ENCODE measurements at places on chromosomes 5 and 9. TPM values are rescaled to one million over a fixed set of nuclear protein-coding genes. Genes with fewer than 3 reads are reported as not detected.

- no peaks in the 10 kb centered on the region for H3K36me3 ChIP-seq
- H3K27ac ChIP-seq: no peak overlapping the region
- no peak for DNase-seq
- no peaks in the 10 kb centered on the region for H3K4me1 ChIP-seq
- no peak overlapping the region for H3K4me3 ChIP-seq
- H3K27me3 ChIP-seq: no peaks in the 10 kb centered on the region
Measured at GRCh38 chr5:82873452-82873851, 203.7 kb downstream of the TMEM167A start.

- DNase-seq: peak; percentile 78
- no peak overlapping the region for H3K27ac ChIP-seq
- no peaks in the 10 kb centered on the region for H3K4me1 ChIP-seq
Measured at GRCh38 chr5:94849821-94850736, 231.6 kb downstream of the SLF1 start.

DNA sequence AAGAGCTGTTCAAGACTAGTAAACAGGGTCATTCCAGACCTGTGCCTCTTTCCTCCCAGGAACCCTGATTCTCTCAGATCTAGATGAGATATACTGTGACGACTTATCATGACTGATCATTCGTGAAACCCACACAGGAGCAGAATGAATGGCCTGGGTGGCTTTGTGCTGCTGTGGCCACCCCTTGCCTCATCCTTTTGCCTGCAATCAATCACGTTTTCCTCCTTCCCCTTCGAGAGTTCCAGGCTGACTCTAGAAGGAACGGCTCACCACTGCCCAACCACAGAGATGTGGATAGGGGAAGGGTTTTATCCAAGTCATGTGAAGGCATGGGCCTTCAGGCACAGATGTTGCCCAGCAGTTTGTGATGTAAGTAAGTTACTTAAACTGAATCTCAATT is 5.8 kb downstream of the ANXA6 start:
- H3K36me3 ChIP-seq: peaks cover 4% of the 10 kb centered on the region
- H3K4me1 ChIP-seq: peaks cover 40% of the 10 kb centered on the region
- DNase-seq: peak; percentile 47
- no peak overlapping the region for H3K4me3 ChIP-seq
- H3K27me3 ChIP-seq: no peaks in the 10 kb centered on the region

- H3K27me3 ChIP-seq: no peaks in the 10 kb centered on the region
- DNase-seq: no peak
- H3K36me3 ChIP-seq: no peaks in the 10 kb centered on the region
- no peak overlapping the region for H3K27ac ChIP-seq
Measured at GRCh38 chr5:171966270-171966669, 40.2 kb downstream of the FBXW11 start.

- peak; percentile 32 for DNase-seq
- no peaks in the 10 kb centered on the region for H3K27me3 ChIP-seq
- H3K36me3 ChIP-seq: no peaks in the 10 kb centered on the region
Measured at GRCh38 chr9:108486831-108487230, 369.0 kb downstream of the ACTL7B start.

DNA sequence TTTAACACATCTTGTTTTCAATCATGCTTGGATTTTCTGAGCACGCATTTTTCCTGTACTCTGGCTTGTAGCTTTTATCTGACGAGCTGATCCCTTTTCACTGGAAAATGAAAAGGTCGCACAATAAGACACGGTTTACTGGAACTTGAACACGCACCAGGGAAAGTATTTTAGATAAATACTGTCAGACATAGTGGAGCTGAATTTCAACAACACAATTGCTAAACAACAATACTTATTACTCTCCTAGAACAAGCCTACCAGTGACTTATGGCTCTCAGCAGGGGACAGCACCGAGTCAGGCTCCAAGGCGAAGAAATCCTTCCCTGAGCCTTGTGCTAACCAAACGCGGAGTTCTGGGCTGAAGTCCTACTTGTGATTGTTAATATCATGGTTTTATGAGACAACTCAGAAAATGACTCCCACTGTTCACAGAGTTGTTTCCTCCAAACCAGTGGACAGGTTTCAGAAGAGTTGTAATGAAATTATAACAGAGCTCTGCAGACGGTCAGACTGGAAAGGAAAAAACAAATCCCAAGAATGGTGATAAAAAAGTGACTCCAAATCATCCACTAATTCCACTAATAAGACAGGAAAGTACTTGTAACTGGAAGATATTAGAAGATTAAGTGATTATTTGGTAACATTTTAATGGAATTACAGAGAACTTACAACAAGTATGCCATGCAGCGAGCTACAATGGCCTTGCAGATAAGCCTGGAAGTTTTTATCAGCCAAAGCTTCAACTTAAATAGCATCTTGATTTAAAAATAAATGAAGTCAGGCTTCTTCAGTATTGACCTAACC is 359.6 kb downstream of the EBF1 start:
- no peak overlapping the region for H3K4me3 ChIP-seq
- H3K4me1 ChIP-seq: no peaks in the 10 kb centered on the region
- no peak overlapping the region for H3K27ac ChIP-seq

DNA sequence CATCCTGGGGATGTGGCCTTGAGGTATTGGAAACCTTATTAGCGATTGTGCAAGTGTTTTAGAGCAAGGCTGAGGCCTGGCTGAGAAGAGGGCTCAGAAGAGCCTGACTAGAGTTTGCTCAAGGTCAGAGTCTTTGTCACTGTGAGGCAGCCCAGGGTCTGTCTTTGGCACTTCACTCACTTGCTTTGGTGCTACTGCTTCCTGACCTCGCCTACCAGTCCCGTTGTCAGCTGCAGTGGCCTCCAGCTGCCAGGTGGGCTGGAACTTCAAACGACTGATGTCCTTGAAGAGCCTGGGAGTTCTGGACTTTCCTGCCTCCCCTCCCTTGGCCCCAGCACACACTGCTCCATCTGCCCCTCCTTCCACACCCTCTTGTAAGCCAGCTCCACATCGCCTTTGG is 228.0 kb downstream of the SNX18 start:
- no peaks in the 10 kb centered on the region for H3K36me3 ChIP-seq
- DNase-seq: no peak
- peaks cover 22% of the 10 kb centered on the region for H3K4me1 ChIP-seq
- no peaks in the 10 kb centered on the region for H3K27me3 ChIP-seq
- H3K27ac ChIP-seq: peak overlapping the region; percentile 77

- no peak overlapping the region for H3K27ac ChIP-seq
- H3K4me3 ChIP-seq: no peak overlapping the region
- no peak for DNase-seq
- no peaks in the 10 kb centered on the region for H3K36me3 ChIP-seq
- no peaks in the 10 kb centered on the region for H3K27me3 ChIP-seq
Measured at GRCh38 chr5:6510132-6510531, 61.5 kb downstream of the UBE2QL1 start.

GRCh38 chr9:105262497-105262896 is 18.0 kb downstream of the SLC44A1 start:
- H3K4me1 ChIP-seq: no peaks in the 10 kb centered on the region
- H3K36me3 ChIP-seq: no peaks in the 10 kb centered on the region
- no peak for DNase-seq
- H3K27me3 ChIP-seq: no peaks in the 10 kb centered on the region

- H3K27ac ChIP-seq: peak overlapping the region; percentile 87
- H3K27me3 ChIP-seq: no peaks in the 10 kb centered on the region
- H3K4me1 ChIP-seq: peaks cover 15% of the 10 kb centered on the region
- H3K36me3 ChIP-seq: peaks cover 22% of the 10 kb centered on the region
- H3K4me3 ChIP-seq: peak overlapping the region; percentile 56
Measured at GRCh38 chr5:177302354-177303110, 987 bp downstream of the RAB24 start.

GRCh38 chr5:4640795-4641194 is 499.3 kb upstream of the ADAMTS16 start:
- peak; percentile 45 for DNase-seq
- no peak overlapping the region for H3K27ac ChIP-seq
- no peaks in the 10 kb centered on the region for H3K27me3 ChIP-seq
- no peak overlapping the region for H3K4me3 ChIP-seq
- H3K36me3 ChIP-seq: no peaks in the 10 kb centered on the region
- H3K4me1 ChIP-seq: no peaks in the 10 kb centered on the region

The PIK3R1 gene
- 36.3 TPM for total RNA-seq

The PDZD2 gene
- total RNA-seq: 0.33 TPM

DNA sequence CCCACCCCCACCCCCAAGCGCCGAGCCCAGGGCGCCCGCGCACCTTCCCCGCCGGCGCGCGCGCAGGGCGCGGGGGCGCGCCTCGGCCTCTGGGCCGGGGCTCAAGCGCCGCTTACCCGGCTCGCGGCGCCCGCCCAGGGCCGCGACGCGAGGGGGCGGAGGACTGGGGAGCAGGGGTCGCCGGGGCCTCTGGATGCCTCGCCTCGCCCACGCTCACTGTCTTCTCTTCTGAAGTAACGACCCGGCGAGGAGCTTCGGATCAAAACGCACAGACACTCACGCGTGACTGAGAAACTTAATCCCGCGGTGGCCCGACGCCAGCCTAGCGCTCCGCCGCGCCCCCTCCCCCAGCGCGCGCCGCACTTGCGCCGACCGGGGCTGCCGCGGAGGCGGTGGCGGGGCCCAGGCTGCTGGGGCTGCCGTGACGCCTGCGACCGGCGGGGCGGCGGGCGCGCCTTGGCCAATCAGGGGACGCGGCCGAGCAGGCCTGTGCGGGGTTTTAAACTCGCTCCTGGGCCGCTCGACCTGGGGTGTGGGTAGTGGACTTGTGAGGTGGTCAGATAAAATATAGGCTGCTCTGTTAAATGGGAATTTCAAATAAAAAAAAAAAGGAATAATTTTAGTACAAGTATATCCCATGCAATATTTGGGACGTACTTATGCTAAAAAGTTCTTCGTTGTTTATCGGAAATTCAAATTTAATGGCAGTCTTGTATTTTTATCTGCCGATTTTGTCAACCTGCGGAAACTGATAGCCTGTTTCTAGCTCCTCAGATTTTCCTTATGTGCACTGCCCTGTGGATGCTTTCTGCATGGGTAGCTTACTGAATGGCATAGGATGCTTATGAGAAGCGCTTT is at the start of gene MPDZ:
TSS of gene MPDZ (minus strand) at position 409 of the 858 bp plus-strand sequence. CDS start 29,377 bp downstream, outside the sequence.
- peaks cover 2% of the 10 kb centered on the region for H3K4me1 ChIP-seq
- H3K4me3 ChIP-seq: peak within 1 kb of the TSS; percentile 81
- no peaks in the 10 kb centered on the region for H3K27me3 ChIP-seq
- peak within 1 kb of the TSS; percentile 90 for H3K27ac ChIP-seq

The C6 gene
- total RNA-seq: 0.26 TPM

- no peaks in the 10 kb centered on the region for H3K36me3 ChIP-seq
- peaks cover 26% of the 10 kb centered on the region for H3K4me1 ChIP-seq
- H3K27me3 ChIP-seq: no peaks in the 10 kb centered on the region
- H3K4me3 ChIP-seq: no peak overlapping the region
- no peak overlapping the region for H3K27ac ChIP-seq
- DNase-seq: no peak
Measured at GRCh38 chr9:22114956-22115355, 105.9 kb upstream of the CDKN2B start.

The SMC2 gene
- total RNA-seq: 6.7 TPM

The FBP2 gene
- total RNA-seq: not detected

The NEURL1B gene
- total RNA-seq: 6.1 TPM

- peaks cover 2% of the 10 kb centered on the region for H3K27me3 ChIP-seq
- no peak for DNase-seq
- H3K4me3 ChIP-seq: no peak overlapping the region
- H3K27ac ChIP-seq: no peak overlapping the region
- no peaks in the 10 kb centered on the region for H3K36me3 ChIP-seq
Measured at GRCh38 chr5:76582230-76583162, 40.7 kb downstream of the F2RL2 start.

DNA sequence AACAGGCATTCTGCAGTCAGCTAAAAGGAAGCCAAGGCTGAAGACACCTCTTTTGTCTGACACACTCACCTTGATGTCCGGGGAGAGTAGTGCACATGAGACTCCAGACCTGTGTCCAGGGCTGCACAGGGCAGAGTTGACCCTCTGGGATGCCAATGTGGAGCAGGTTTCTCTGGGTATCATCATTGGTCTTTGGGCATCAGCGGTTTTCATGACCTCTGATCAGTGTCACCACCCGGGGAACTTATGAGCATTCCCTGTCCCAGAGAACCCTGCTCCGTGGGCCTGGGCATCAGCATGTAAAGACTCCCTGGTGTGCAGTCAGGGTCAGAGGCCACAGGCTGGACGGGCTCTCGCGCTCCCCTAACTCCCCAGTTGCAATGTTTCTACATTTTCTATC is 80.2 kb downstream of the NSUN2 start:
- no peak overlapping the region for H3K27ac ChIP-seq
- no peaks in the 10 kb centered on the region for H3K27me3 ChIP-seq
- no peak for DNase-seq
- no peak overlapping the region for H3K4me3 ChIP-seq

The TMEM245 gene
- total RNA-seq: 48.2 TPM

The ARL14EPL gene
- not detected for total RNA-seq

- no peak for DNase-seq
- no peak overlapping the region for H3K4me3 ChIP-seq
- no peaks in the 10 kb centered on the region for H3K36me3 ChIP-seq
- H3K27ac ChIP-seq: no peak overlapping the region
Measured at GRCh38 chr9:107175816-107176435, 107.2 kb upstream of the RAD23B start.

DNA sequence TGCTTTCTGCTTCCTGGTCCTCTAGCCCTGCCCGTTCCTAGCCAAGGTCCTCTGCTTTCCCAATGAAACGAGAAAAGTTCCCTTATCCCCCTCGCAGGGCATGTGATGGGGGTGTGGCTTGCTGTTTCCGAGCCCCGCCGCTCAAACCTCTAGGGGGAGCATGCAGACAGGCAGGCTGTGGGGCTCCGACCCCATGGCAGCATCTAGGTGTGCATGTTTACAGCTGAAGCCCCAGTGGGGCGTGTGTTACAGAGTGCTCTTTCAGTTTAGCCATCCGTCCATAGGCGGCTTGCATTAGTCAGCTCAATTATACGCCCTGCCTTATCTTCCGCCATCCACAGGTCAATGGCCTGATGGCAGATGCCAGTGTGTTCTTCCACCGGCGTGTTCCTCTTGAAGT is 48.3 kb upstream of the SPATA31E1 start:
- no peaks in the 10 kb centered on the region for H3K36me3 ChIP-seq
- H3K4me3 ChIP-seq: no peak overlapping the region
- no peak overlapping the region for H3K27ac ChIP-seq
- H3K27me3 ChIP-seq: no peaks in the 10 kb centered on the region

The CCDC180 gene
- 2.5 TPM for total RNA-seq

The TEK gene
- 0.51 TPM for total RNA-seq

DNA sequence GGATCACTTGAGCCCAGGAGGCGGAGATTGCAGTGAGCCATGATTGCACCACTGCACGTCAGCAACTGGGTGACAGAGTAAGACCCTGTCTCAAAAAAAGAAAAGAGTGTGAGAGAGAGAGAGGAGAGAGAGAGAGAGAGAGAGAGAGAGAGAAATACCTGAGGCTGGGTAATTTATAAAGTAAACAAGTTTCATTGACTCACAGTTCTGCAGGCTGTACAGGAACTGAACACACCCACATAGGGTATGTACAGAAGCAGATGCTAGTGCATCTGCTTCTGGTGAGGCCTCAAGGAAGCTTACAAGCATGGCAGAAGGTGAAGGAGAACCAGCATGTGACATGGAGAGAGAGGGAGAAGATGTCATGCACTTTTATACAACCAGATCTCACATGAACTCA is 46.4 kb upstream of the CHD1 start:
- no peaks in the 10 kb centered on the region for H3K27me3 ChIP-seq
- no peaks in the 10 kb centered on the region for H3K4me1 ChIP-seq
- no peak overlapping the region for H3K4me3 ChIP-seq
- no peaks in the 10 kb centered on the region for H3K36me3 ChIP-seq

GRCh38 chr9:105313238-105313637 is 68.8 kb downstream of the SLC44A1 start:
- no peaks in the 10 kb centered on the region for H3K27me3 ChIP-seq
- no peak for DNase-seq
- H3K4me1 ChIP-seq: no peaks in the 10 kb centered on the region
- no peak overlapping the region for H3K4me3 ChIP-seq
- no peak overlapping the region for H3K27ac ChIP-seq

Measured in fibroblast of lung (primary cell).